Fibroblast of lung (primary cell): ENCODE measurements at places on chromosomes 2 and 18. TPM values are rescaled to one million over a fixed set of nuclear protein-coding genes. Genes with fewer than 3 reads are reported as not detected.

The ASB18 gene
- total RNA-seq = not detected in 2 replicates

DNA sequence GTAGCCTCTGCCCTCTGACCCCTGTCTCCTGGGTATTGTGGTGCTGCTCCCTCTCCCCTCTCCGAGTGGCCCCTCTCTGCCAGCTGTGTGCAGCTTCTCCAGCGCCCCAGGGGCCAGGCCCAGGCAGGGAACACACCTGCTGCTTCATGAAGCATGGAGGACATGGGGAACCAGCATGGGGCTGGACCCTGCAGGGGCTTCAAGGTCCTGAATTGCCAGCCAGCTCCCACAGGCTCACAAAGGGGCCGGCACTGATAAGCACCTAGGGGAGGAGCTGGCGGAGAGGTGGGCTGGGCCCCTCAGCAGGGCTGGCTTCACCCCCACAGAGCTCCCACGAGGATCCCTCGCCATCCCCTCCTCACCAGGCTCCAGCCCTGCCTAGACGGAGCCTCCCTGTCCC, 77.4 kb upstream of the GPC1 start:
- DNase-seq = no peak

GRCh38 chr2:18740474-18740881, 151.1 kb upstream of the NT5C1B start:
- peak; percentile 91 for DNase-seq

- DNase-seq = no peak
These were observed 123.3 kb upstream of the TANK start for GRCh38 chr2:161036926-161037325.

DNA sequence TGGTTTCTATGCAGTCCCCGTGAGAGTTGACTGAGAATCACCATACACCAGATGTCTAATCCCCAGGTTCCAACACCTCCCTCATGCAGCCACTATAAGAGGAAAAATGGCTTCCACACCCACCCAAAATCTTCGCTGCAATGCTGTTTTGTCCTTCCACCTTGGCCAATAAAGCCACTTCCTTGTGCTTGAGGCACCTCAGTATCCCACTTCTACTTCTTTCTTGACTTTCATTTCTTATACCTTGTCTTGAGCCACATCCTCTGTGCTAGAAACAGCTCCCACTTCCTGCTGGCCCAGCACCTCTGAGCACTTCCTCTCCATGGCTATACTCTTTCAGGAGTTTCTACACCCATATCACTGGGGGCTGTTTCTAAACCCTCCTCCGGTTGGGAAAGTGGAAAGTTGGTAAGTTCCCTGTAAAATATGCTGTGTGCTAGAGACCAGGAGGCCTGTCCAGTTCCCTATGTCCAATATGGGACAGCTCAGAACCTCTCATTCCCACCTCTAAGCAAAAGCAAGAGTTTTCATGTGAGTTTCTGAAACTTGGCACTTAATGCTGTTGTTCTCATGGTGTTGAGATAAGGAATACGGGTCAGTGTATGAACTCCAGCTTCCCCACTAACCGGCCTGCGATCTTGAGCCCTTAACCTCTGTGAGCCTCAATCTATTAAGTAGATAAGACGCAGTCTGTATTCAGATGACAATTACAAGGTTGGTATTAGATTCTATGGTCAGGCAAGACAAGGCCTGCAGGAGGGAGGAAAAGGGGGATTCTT, 209.1 kb upstream of the ID2 start:
- DNase-seq = no peak

The SLC9A4 gene
- total RNA-seq = not detected in 2 replicates

DNA sequence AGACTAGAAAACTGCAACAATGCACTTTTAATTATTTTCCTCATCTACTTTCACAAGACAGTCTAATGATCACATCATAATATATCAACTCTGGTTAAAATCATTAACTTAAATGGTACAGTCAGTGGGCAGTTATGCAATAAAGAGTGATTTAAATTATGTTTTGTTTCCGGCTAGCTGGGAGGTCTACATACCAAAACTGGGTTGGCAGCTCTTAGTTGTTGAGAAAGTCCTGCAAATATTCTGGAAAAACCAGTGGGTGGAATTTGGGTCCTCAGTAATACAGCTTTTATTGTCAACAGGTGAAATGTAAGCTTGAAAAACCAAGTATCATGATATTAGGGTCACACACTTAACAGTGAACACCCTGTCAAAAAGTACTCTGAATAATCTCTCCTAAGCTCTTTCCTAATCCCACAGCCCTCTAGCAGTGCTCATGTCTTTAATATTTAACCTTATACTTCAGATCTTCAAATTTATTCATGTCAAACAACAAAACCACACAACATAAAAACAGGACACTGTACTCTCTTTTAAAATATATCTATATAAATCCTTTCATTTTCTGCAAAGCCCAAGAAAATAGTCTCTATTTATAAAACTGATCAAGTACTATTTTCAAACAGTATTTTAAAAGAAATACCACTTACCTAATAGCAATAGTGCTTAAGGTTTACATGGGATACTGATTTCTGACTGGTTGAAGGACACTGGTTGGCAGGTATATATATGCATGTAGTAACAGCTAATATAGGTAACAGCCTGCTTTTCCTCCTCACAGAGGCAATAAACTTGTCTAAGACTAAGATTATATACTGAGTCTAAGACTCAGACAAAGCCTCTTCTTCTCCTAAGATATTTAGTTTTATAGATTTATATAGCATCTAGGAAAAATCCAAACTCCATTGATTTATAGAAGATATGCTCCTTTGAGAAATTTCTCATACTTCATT, 103.8 kb downstream of the GAREM1 start:
- peak; percentile 31 for DNase-seq

DNA sequence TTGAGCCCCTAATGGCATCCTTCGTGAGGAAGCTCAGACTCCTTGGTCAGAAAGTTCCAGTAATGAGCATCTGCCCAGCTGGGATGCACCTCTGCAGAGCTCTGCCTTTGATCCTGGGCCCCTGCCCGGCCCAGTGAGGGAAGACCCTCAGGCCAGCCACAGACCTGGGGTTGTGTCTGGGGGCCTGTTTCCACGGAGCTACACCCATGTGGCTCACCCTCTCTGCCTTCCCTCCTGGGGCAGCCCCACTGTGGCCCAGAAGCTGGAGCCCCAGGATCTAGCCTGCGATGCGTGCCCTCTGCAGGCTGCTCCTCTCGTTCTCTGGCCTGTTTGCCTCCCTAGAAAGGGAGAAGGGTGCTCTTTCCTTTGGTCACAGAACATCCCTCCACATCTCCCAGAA, 9.8 kb downstream of the KCNF1 start:
- no peak for DNase-seq

The UGT1A9 gene
- total RNA-seq = not detected in 2 replicates

DNA sequence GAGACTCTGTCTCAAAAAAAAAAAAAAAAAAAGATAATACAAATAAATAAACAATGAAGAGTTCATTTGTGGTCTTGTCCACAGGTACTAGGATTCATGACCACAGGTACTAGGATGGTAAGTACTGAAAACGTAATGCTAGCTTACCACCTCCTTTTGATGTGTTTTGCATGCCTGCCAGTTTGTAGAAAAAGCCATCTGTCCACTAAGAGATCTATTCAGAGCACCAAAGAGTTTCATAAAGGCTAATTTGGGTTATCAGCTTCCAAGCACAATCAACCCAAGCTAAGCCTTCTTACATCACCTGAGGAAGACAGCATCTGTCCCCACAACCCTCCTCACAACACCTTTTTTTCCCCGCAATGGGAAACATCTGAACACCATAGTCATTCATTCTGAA, 477.2 kb downstream of the ZEB2 start:
- DNase-seq = no peak

GRCh38 chr2:105287692-105288091, 41.8 kb downstream of the TGFBRAP1 start:
- peak; percentile 23 for DNase-seq

DNA sequence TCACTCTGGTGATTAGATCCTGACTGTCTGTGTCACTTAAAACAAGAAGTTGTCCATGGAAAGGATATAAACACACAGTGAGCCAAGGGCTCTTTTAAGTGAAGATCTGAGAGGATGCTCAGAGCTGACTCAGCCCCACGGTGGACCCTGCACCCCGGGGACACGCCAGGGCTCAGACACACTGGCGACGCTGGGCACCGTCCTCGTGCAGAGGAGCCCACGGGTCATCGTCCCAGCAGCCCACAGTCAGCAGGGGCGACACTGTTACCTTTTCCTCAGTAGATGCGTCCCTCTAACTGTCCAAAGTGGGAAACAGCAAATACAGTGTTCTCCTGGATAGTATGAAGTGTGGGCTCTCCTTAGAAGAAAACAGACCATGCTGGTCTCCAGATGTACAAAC, 225.6 kb downstream of the HDAC4 start:
- DNase-seq = no peak

DNA sequence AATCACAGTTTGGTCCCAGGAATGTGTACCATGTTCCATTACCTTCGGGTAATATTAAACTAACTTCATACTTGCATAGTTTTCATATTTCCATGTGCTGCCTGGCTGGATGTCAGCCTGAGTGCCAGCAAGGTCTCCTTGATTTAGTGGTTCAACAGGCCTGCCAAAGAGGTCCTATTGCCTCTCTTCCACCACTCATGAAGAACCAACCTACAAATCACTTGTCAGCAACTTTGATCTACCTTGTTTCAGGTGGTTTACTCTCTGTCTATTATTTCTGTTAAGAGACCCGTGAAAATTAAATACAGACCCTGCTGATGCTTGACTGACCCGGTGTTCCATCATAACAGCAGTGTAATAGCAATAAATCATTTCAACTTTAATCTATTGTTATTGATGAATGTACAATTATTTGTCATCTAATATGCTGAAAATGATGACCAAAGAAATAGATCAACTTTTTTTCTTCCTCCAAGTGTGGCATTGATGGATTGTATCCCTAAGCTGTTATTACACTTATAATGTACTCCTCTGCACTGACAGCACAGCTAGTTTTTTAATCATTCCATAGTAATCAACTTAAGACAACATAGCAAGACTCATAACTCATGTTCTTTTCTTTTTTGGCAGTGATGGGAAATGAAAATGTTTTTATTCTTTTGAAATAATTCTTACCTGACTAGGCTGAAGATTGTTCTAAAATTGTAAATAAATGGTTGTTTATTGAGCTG, 1220.2 kb upstream of the ACVR2A start:
- DNase-seq = no peak

The ZCCHC2 gene
- total RNA-seq = 10.9 and 14.6 TPM in 2 replicates

The DSG4 gene
- total RNA-seq = not detected in 2 replicates

- DNase-seq = no peak
These were observed 29.2 kb upstream of the AGPS start for GRCh38 chr2:177363332-177363731.

DNA sequence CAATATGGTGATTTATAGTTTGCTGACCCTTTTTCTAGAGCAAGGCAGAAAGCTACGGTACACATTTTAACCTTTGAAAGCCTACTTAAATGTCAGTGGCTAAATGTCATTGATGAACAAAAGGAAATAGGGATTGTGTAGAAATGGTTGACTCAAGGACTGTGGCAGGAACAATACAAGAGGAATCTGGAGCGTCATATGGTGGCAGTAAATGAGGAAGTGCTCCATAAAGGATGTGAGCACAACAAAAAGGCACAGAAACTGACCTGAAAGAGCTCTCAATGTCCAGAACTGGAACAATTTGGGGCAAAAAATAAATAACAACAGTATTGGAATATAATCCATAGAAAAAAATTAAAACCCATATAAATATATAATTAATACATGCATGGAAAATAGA, 443.9 kb upstream of the VRK2 start:
- DNase-seq = no peak
